CD4-positive, alpha-beta T cell treated with Interferon alpha-2 for 1 hour (primary cell): ENCODE measurements at places on chromosomes 12 and 14.
A peak's percentile ranks its signal among the peaks of the same experiment; 100 is the strongest.

DNA sequence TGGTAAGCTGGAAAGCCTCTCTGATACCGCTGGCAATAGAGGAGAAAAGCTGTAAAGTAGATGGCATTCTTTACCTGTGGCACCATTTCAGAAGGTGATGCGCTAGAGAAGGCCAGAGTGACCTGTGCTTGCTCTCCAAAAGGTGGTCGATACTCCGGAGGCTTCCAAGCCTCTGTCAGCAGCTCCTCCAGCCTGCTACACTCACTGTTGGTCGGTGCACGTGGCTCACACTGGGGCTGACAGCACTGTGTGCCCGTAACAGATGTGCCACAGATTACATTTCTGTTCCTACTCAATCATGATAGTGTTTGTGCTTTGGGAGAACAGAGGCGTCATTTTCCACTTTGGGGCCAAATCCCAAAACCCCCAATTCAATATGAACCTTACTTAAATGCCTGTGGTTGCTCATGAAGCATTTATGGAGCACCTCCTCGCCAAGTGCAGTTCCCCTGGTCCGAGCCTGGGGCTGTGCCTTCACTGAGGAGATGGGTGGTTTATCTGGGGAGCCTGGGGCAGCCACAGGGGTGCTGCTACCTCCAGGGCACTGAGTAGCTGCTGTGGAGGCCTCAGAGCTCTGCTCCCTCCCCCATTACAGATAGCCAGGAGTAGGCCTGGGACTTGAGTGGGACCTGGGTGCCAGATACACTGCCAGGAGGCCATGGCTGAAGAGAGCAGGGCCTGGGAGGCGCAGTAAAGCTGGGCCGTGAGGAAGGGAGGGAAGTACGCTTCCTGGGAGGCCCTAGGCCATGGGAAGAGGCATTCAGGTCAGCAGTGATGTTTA, 26.8 kb downstream of the CCNK start:
- no peak for DNase-seq

DNA sequence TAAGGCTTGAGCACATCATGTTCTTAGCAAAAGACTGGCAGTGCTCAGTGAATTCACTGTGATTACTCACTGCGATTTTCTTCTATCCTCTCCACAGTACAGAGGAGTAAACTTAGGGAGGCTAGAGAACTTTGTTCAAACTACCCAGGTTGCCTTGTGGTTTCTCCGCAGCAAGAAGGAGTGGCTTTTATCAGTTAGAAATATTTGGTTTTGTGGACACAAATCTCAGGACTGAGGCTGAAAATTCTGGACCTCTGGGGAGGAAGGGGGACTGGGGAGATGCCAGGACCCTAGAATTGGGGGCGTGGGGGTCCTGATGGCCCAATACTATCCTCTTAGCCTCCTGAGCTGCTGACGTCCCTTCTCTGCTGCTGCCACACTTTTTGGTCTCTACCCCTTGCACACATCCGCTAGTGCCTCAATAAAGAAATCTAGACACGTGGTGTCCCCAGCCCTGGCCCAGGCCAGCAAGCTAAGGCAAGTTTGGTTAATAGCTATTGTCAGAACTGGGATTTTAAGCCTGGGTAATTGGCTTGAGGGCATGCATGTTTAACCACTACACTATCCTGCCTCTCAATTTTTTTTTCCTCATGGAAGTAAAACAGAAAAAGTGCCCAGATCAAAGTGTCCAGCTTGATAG, 842 bp downstream of the OAS2 start:
- DNase-seq, result peak; percentile 88

GRCh38 chr12:69083689-69084088, 150.7 kb upstream of the CPM start:
- DNase-seq, result no peak

DNA sequence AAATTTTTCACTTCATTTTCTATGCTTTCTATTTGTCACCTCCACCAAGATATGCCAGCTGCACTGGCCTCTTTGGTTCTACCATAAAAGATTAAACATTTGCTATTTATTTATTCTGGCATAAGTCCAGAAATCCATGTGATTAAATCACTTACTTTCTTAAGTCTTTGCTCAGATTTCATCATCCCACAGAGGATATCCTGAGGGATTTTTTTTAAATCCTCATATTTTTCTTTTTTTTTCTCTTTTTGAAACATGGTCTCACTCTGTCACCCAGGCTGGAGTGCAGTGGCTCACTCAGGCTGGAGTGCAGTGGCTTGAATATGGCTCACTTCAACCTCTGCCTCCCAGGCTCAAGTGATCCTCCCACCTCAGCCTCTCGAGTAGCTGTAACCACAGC, 645.4 kb upstream of the ATXN7L3B start:
- DNase-seq, result no peak

DNA sequence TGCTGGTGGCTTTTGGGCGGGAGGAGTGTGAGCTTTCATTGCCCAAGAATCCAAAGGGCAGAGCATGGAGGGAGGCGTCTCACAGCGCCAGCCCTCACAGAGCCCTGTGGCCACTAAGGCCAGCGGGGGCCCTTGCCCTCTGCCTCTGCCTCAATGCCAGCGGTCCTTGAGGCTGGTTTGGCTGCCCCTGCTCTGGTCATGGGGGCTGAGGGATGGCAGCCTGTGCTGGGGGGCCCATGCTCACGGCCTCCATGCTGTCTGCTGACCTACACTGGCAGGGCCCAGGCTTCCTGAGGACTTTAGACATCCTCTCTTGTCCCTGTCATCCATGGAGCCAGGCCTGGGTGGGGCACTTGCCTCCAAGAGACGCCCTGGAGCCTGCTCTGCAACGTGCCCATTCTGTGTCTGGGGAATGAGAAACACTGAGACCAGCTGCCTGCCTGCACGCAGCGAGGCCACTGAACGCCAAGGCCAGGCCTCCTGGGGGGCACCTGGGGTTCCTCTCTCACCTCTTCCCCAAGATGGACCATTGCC, 143.4 kb downstream of the KIF26A start:
- no peak for DNase-seq
